Ascending aorta (tissue), 2 donors: ENCODE measurements at places on chromosomes 2 and 18.

DNA sequence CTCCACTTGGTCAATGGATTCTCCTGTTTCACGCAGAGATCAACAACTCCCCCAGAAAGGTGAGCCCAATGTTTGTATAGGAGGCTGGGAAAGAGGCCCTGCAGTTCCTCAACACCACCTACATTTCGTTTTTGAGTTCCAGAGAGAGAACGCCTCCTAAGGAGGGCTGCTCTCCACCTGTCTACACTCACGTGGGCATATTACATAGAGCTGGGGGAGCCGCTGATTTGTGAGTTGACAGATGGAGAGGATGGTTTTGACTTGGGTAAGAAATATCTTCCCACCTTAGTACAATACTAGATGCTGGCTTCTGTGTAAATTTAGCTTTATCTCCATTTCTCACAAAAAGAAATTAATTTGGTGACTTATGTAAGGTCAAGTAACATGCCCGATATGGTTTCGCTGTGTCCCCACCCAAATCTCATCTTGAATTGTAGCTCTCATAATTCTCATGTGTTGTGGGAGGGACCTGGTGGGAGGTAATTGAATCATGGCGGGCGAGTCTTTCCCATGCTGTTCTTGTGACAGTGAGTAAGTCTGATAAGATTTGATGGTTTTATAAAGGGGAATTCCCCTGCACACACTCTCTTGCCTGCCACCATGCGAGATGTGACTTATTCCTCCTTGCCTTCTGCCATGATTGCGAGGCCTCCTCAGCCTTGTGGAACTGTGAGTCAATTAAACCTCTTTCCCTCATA, 274.5 kb upstream of the PXDN start:
- DNase-seq, result no peak

- no peak for DNase-seq
These were observed at the start of gene SCN7A for GRCh38 chr2:166494140-166494624. Gene SCN7A (minus strand): TSS chr2:166494249. CDS start chr2:166477696, 16,553 bp downstream.

DNA sequence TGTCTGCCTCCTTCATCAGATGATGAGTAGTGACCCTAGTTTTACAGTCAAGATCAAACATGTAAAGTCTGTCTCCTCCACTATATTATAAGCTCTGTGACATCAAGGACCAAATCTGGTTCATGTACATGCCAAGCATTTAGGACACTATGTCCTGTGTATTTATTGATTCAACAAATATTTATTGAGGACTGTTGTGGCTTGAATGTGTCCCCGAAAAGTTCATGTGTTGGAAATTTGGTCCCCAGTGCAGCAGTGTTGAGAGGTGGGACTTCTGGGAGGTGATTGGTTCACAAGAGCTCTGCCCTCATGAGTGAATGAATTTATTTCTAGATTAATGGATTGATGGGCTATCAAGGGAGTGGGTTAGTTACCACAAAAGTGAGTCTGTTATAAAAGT, 46.6 kb upstream of the FRZB start:
- DNase-seq, result no peak

GRCh38 chr18:48815581-48816324, 135.0 kb downstream of the SMAD7 start:
- DNase-seq, result peak; percentile 73

DNA sequence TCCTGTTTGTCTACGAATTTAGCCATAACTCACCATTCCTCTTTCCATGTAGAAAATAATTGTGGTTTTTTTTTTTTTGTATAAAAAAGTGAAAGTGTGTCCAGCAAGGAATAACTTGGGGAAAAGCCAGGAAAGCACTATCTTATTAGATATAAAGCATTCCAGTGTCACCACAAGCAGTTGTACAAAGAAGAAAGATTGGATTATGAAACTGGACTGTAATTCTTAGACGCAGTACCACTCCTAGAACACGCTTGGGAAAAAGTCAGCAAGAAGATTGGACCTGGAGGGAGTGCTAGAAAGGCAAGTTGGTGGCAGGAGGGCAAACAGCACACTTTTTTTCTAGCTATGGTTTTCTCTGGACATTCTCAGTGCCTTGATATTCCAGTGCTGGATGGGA, 186.7 kb downstream of the PARD3B start:
- no peak for DNase-seq

GRCh38 chr2:47214990-47215389, 59.9 kb upstream of the STPG4 start:
- no peak for DNase-seq

GRCh38 chr2:133855526-133855925, 287.3 kb upstream of the NCKAP5 start:
- no peak for DNase-seq

- DNase-seq, result no peak
These were observed 80.9 kb downstream of the PTRHD1 start for GRCh38 chr2:24712296-24712695.

- DNase-seq, result no peak
These were observed 5.7 kb downstream of the SMC6 start for GRCh38 chr2:17747684-17748452.

DNA sequence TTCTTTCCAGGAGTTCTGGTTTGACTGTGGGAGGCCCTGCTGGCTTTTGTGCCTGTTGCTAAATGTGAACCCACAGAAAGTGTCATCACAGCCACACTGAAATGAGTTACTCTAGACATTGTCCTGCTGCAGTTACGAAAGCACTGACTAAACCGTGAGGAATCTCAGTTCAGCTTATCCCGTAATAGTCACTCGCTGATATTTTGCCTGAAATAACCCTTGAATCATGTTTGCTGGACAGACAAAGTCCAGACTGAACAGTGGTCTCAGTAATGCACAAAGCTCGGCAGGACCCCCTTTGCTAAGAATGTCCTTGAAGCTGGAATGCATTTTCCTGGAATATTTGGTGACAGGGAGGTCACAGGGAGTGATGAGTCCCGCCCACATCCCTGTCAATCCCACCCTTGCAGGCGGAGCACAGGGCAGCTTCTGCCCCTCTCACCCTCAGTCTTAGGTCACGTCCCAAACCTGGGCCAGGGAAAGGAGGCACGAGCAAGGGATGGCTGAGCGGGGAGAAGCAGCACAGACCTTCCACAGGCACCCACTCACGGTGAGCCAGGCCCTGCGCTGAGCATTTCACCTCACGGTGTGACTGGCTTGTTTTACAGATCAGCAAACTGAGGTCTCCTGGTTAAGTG, 53.4 kb downstream of the ADI1 start:
- no peak for DNase-seq

DNA sequence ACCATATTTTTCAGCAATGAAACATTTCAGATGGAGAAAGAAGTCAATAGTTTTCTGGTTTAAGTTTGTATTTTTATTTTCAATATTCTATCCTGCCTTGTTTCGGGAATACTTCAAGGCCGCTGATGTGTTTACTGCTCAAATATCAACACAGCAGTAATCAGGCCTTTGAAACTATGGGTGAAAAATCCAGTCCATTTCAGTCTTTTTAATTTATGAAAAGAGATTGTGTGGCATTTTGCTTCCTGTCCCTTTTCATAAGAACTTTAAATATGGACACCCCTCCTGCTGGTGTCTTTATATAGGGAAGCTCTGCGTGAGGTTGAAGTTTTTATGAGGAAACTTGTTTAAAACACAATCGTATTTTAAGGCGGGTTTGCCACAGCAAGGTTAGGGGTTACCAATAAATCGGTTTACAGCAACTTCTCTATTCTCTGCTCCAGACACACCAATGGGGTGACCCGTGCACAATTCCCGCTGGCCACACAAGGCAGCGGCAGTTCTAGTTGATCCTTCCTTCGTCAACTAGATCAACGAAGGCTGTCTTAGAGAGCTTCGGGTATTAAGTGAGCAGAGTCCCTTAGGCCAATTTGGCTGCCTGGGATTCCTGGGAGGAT, 1.2 kb upstream of the TANC1 start:
- no peak for DNase-seq

GRCh38 chr2:203997980-203998809, 61.6 kb downstream of the ICOS start:
- DNase-seq, result no peak

- DNase-seq, result no peak
These were observed 126.1 kb downstream of the FAM161A start for GRCh38 chr2:61727746-61728145.

DNA sequence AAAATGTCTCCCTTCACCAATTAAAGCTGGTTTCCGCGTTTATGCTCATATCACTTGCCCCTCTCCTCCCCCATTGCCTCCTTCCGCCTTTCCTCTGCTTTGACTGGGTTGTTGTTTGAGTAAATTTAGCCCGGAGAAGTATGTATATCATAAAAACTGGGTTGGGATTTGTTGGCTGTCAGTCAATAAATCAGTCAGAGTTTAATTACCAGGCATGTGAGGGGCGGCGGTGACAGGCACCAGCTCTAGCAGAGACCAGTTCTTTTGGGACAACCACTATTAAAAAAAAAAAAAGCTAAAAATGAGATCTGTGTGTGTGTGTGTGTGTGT, 382.4 kb upstream of the SMIM21 start:
- DNase-seq, result no peak
